ENCODE measurements at places on chromosomes 3 and 15. TPM values are rescaled to one million over a fixed set of nuclear protein-coding genes. Genes with fewer than 3 reads are reported as not detected.

Gene TPRG1
- total RNA-seq, result 5.5 TPM

Gene FAIM
- total RNA-seq, result 1.7 TPM

- no peak for DNase-seq
- H3K27ac ChIP-seq, result no peak overlapping the region
- H3K4me3 ChIP-seq, result no peak overlapping the region
- H3K27me3 ChIP-seq, result no peaks in the 10 kb centered on the region
These were observed 889.8 kb downstream of the ROBO1 start for GRCh38 chr3:78878011-78878410.

DNA sequence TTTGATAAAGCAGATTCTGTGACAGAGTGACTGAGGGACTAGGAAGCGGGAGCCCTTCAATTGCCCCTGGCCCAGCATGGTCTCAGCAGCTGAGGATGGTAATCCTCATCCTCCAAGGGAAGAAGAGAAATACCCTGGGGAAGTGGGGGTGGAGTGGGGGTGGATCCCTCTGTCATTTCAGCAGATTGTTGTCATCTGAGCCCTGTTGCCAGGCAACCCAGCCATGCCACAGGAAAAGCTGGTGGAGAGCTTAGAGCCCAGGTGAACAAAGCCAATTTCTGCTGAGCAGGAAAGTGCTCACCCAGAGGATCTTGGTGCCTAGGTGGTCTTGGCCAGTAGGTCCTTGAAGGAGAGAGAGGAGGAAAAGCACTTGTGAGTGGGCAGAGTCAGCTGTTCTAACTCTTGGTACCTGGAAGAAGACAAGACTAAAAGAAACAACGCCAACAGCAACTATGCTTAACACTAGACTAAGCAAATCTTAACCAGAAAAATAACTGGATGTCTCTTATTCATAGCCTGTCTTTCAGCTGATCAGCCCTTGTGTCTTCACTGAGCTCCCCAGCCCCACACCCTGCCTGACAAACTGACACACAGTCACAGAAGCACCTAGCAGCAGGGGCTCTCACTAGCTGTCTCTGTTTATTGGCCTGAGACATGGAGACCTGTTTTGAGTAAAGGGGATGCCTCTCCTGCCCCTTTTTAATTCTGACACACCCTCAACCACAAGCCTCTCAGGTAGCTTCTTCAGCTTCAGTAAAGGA, 40.1 kb upstream of the DCLK3 start:
- no peaks in the 10 kb centered on the region for H3K36me3 ChIP-seq
- H3K27me3 ChIP-seq, result peaks cover 11% of the 10 kb centered on the region
- H3K27ac ChIP-seq, result no peak overlapping the region
- DNase-seq, result no peak

- DNase-seq, result no peak
- H3K4me1 ChIP-seq, result no peaks in the 10 kb centered on the region
- no peaks in the 10 kb centered on the region for H3K27me3 ChIP-seq
- no peak overlapping the region for H3K27ac ChIP-seq
- H3K4me3 ChIP-seq, result no peak overlapping the region
- peaks cover 56% of the 10 kb centered on the region for H3K36me3 ChIP-seq
These were observed 53.9 kb downstream of the MRPS25 start for GRCh38 chr3:15011174-15011573.

DNA sequence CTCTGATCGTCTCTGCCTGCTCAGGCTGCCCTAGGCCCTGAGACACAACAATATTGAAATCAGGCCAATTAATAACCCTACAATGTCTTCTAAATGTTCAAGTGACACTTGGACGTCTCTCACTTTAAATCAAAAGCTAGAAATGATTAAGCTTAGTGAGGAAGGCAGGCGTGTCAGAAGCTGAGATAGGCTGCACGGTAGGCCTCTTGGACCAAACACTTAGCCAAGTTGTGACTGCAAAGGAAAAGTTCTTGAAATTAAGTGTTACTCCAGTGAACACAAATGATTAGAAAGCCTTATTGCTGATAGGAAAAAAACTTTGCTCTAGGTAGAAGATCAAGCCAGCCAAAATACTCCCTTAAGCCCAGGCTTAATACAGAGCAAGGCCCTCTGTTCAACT, 2.2 kb downstream of the HPS3 start:
- H3K4me3 ChIP-seq, result peak overlapping the region; percentile 87
- peaks cover 5% of the 10 kb centered on the region for H3K36me3 ChIP-seq
- peaks cover 2% of the 10 kb centered on the region for H3K27me3 ChIP-seq
- no peak for DNase-seq

GRCh38 chr15:94327356-94327936, 96.1 kb downstream of the MCTP2 start:
- no peak overlapping the region for H3K27ac ChIP-seq
- DNase-seq, result peak; percentile 34
- no peak overlapping the region for H3K4me3 ChIP-seq

Gene GOLGA6B
- not detected for total RNA-seq

DNA sequence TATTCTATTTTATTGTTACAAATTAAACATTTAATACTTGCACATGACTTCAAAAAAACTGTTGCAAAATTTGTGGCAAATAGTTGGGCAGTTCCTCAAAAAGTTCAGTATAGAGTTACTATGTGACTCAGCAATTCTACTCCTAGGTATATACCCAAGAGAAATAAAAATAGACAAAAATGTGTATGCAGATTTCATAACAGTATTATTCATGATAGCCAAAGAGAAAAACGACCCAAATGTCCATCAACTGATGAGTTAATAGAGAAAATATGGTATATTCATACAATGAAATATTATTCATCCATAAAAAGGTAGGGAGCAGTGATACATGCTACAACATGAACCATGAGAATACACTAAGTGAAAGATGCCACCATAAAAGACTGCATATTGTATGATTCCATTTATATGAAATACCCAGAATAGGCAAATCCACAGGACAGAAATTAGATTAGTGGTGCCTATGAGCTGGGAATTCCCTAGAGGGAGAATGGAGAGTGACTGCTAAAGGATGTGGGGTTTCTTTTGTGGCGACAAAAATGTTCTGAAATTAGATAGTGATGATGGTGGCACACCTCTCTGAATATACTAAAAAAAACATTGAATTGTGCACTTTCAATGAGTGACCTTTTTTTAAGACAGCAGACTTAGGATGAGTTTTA, 31.6 kb upstream of the CLASP2 start:
- no peak overlapping the region for H3K27ac ChIP-seq
- H3K27me3 ChIP-seq, result peaks cover 1% of the 10 kb centered on the region
- H3K36me3 ChIP-seq, result no peaks in the 10 kb centered on the region
- H3K4me1 ChIP-seq, result no peaks in the 10 kb centered on the region
- H3K4me3 ChIP-seq, result no peak overlapping the region

GRCh38 chr3:57060089-57060821, at the start of gene SPATA12:
Gene SPATA12 (plus strand): TSS chr3:57060664. CDS start chr3:57073695, 13,031 bp downstream.
- H3K27me3 ChIP-seq, result no peaks in the 10 kb centered on the region
- H3K36me3 ChIP-seq, result no peaks in the 10 kb centered on the region
- DNase-seq, result no peak
- H3K27ac ChIP-seq, result no peak within 1 kb of the TSS

DNA sequence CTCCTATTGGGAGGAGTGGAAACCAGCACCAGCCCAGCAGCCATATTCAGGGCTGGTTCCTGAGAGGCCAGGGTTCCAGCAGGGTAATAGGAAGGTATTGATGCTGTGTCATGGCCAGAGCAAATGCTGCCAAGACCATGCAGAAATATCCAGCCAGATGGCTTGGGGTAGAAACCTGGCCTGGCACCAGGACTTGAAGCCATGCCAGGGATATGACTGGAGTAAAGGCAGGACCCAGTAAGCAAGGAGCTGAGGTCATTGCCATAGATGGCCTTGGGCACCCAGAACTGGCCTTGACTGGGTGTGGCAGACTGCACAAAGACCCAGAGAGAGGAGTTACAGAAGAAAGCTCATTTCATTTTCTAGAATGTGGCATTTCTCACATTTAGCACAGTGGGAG, 257.6 kb upstream of the GOLGA6L4 start:
- DNase-seq, result no peak
- no peaks in the 10 kb centered on the region for H3K36me3 ChIP-seq
- no peaks in the 10 kb centered on the region for H3K4me1 ChIP-seq
- no peak overlapping the region for H3K4me3 ChIP-seq

DNA sequence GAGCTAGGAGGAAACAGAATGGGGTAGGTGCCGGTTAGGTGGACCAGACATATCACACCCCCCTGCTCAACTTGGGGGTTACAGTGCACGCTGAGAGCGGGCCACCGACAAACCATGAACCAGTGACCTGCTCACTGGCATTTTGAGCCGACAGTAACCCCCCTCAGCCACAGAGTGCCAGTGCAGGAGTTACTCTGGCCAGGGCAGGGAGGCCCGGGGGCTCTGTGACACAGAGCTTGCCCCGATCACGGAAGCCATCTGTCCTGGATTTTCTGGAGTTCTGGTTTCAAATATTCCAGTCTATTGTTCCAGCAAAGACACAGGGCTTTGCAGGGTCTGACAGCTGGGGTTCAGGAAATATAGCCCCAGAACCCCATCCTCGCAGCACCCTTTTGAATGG, 225.2 kb downstream of the VPS13C start:
- no peak overlapping the region for H3K27ac ChIP-seq
- no peak overlapping the region for H3K4me3 ChIP-seq
- peaks cover 10% of the 10 kb centered on the region for H3K27me3 ChIP-seq
- peaks cover 9% of the 10 kb centered on the region for H3K4me1 ChIP-seq

DNA sequence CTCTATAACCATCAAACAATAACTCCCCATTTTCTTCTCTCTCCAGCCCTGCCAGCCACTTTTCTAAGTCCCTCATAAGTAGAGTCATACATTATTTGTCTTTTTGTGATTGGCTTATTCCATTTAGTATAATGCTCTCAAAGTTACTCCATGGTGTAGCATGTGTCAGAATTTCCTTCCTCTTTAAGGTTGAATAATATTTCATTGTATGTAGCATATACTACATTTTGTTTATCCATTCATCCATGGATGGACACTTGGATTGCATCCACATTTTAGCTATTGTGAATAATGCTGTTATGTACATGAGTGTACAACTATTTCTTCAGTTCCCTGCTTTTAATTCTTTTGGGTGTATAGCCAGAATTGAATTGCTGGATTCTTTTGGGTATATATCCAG, 138.4 kb downstream of the ATG7 start:
- DNase-seq, result no peak
- no peak overlapping the region for H3K4me3 ChIP-seq
- no peaks in the 10 kb centered on the region for H3K4me1 ChIP-seq
- H3K27me3 ChIP-seq, result no peaks in the 10 kb centered on the region

- H3K4me1 ChIP-seq, result no peaks in the 10 kb centered on the region
- no peak for DNase-seq
- H3K36me3 ChIP-seq, result no peaks in the 10 kb centered on the region
- H3K27me3 ChIP-seq, result no peaks in the 10 kb centered on the region
These were observed 41.5 kb downstream of the PCNP start for GRCh38 chr3:101615525-101615924.

Gene TMEM43
- total RNA-seq, result 50.2 TPM

Gene HCLS1
- total RNA-seq, result 345 TPM
